ENCODE measurements at places on chromosomes 7 and 10.

GRCh38 chr7:70177166-70177565, 578.9 kb downstream of the AUTS2 start:
- no peak for DNase-seq

DNA sequence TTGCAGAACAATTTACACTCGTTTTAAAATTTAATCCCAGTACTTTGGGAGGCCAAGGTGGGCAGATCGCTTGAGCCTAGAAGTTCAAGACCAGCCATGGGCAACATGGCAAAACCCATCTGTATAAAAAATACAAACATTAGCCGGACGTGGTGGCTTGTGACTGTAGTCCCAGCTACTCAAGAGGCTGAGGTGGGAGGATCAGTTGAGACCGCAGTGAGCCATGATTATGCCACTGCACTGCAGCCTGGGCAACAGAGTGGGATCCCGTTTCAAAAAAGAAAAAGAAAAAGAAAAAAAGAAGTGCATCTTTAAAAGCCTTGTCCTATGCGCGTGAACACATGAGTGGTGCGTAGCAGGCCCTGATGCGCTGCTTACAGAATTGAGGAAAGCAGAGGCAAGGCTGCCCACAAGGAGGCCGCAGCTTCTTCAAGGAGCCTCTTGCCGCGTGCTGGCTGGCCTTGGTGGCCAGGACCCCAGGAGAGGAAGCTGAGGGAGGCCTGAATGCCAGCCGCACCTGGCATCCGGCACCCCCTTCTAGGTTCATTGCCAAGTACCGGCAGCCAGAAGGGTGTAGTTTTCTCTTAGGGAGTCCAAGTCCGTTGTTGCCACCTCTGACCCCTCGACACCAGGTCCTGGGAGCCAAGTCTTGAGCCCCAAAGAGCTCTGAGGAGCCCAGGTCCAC, 124.5 kb downstream of the UBE2H start:
- no peak for DNase-seq

DNA sequence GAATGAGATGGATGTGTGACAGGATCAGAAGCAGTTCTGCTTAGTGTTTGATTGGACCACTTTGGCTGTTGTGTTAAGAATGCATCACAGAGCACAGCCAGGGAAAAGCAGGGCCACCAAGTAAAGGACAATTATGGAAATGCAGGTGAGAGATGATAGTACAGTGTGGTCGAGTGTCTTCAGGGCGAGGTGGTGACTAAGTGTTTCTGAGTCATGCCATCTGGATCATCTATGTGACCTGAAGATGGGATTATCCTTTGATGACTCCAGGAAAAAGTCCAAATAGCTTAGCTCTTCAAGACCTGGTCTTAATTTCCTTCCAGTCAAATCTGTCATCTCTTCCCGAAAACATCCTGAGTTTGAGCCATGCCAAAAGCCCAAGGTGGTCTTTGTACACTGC, 523.2 kb upstream of the IGFBP3 start:
- no peak for DNase-seq

- no peak for DNase-seq
Observed at GRCh38 chr7:47651355-47652317, 69.7 kb upstream of the TNS3 start.

- DNase-seq = no peak
Observed at GRCh38 chr10:58897236-58897635, 279.2 kb upstream of the PHYHIPL start.

DNA sequence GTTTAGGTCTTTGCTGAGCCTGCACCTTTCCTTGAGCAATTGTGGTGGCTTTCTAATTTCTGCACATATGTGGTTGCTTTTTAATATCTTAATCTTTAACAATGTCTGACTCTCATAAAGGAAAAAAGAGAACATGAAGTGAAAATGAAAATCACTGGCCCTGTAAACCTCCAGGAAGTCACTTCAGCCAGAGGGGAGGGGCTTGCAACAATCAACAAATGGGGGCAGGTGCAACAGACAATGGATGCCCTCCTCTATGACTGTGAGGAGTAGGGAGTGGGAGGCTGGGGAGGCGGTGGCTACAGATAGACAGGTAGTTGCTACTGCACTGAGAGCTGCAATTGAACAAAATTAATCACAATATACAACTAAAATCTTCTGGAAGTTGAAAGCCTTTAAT, 1377.4 kb downstream of the XPNPEP1 start:
- DNase-seq = no peak

DNA sequence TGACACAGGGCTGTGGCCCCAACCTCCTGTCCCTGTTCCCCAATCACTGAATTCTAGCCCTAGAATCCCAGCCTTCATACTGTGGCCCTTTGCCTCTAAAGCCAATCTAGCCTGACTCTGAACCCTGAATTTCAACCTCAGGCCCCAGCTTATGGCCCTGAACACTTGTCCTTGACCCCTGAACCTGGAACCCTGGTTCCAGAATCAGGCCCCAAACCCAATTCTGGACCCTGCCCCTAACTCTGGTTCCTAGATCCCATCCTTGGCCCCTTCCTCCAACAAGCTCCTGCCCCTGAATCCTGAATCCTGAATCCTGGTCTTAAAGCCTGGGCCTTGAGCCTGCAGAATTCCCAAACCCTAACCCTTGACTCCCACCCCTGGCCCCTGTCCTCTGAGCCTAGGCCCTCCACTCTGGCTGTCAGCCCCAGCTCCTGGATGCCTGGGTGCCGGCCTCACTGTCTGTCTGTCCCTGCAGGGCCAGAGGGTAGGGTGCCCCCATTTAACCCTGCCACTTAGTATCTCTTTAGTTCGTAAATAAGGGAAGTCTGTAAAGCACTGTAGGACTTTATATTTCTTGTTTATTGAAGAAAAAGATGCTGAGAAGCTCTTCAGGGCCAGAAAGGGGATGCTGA, 1.3 kb downstream of the INPP5A start:
- no peak for DNase-seq

- no peak for DNase-seq
Observed at GRCh38 chr10:7787150-7787856, 490 bp downstream of the KIN start.

DNA sequence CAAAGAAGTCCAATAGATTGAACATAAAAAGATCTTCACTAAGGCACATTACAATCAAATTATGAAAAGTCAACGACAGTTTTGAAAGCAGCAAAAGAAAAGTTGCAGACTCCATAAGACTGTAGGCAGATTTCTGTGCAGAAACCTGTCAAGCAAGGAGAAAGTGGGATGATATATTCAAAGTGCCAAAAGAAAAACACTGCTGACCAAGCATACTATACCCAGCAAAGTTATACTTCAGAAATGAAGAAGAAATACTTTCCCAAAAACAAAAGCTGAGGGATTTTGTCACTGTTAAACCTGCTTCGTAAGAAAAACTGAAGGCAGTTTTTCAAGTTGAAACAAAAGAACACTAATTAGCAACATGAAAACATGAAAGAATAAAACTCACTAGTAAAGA, 145.5 kb downstream of the ZEB1 start:
- DNase-seq = no peak

GRCh38 chr10:116538456-116538855, 7.3 kb upstream of the PNLIP start:
- no peak for DNase-seq

GRCh38 chr7:141359262-141359661, 191.9 kb upstream of the AGK start:
- no peak for DNase-seq

GRCh38 chr10:25083546-25084111, 67.2 kb downstream of the THNSL1 start:
- DNase-seq = no peak

DNA sequence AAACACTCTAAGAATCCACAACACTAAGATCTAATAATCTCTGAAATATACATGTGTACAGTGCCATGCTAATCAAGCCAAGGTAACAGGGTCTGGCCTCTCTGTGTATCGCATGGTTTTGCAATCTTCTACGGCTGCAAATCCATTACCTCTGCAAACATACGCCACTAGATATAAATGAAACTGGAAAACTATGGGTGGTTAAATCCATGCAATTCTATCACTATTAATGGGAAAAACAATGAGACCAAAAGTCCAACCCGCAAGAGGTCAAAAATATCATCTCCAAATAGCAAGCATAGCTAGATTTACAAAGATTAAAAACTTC, 23.0 kb downstream of the SGCE start:
- no peak for DNase-seq

GRCh38 chr10:15439341-15439842, 68.3 kb upstream of the FAM171A1 start:
- no peak for DNase-seq

GRCh38 chr10:119441151-119441821, 101.2 kb downstream of the RGS10 start:
- no peak for DNase-seq

GRCh38 chr7:41747961-41748360, 45.1 kb upstream of the INHBA start:
- no peak for DNase-seq

- no peak for DNase-seq
Observed at GRCh38 chr7:114930107-114930661, 8.3 kb downstream of the MDFIC start.

DNA sequence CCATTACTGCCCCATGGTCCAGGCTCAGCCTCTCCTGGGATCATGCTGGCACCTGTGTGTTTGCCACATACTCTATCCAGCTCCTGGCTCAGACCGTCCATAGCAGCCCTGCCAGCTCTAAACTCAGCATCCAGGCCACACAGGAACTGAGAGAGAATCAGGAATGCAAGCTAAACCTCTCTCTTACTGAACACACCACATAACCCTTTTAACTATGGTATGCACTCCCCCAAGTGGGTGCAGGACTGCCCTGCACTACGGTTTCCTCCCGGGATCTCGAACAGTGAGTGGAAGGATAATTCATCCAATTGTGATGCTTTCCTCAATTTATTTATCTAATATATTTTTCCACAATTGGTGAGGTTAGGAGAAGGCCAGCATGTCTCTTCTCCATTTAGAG, 17.1 kb upstream of the ZNF800 start:
- no peak for DNase-seq
